Retina (tissue), 1 donor: ENCODE measurements at places on chromosomes 3 and 15.

DNA sequence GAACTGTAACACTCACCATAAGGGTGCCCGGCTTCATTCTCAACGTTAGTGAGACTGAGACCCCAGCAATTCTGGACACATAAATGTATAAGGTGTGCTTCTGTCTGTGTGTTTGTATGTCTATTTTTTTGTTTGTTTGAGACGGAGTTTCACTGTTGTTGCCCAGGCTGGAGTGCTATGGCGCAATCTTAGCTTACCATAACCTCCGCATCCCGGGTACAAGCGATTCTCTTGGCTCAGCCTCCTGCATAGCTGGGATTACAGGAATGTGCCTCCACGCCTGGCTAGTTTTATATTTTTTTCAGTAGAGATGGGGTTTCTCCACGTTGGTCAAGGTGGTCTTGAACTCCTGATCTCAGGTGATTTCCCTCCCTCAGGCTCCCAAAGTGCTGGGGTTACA lies 43.3 kb upstream of the C2CD4B start:
- DNase-seq: no peak

DNA sequence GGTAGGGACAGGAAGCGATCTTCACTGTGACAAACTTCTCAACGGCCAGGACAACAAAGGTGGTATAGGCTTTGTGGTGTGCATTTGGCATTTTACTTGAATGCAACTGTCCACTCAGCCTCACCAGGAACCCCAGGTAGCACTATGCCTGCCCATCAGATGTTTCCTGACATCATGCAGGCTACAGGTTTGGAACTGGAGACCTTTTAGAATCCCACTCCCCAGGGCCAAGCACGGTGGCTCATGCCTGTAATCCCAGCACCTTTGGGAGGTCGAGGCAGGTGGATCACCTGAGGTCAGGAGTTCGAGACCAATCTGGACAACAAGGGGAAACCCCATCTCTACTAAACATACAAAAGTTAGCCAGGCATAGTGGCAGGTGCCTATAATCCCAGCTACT lies 9.6 kb downstream of the STARD5 start:
- no peak for DNase-seq

DNA sequence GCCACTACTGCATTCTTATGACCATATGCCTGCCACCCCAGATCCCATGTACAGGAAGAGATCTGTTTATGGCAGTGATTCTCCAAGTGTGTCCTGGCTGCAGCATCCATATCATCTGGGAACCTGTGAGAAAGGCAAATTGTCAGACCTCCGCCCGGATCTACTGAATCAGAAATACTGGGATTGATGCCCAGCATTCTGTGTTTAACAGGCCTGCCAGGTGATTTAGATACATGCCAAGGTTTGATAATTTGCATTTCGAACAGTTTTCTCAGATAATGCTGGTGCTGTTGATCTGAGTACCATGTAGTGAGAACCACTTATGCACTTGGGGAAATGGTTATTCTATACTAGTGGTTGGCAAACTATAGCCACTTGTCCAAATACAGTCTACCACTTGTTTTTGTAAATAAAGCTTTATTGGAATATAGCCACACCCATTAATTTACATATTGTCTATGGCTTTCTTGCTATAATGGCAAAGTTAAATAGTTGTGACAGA lies 165.4 kb downstream of the SSR3 start:
- DNase-seq: no peak

DNA sequence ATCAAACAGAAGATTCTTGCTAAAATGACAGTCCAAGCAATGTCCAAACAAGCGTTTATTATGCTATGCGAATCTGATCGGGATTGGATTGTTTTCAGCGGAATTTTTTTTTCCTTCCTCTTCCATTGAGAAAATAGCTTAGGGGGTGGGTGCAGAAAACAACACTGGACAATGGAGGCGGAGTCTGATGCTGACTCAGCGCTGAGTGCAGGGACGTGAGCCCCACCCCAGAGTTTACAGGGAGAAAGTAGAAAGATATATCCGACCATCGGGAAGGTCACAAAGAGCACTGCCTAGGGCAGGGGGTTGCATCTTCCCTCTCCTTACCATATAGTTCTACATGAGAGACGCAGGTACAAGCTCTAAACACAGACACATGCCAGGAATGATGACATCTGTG lies 117.0 kb downstream of the FOXP1 start:
- no peak for DNase-seq

GRCh38 chr15:72222393-72222792 lies 8.6 kb downstream of the PKM start:
- DNase-seq: no peak

DNA sequence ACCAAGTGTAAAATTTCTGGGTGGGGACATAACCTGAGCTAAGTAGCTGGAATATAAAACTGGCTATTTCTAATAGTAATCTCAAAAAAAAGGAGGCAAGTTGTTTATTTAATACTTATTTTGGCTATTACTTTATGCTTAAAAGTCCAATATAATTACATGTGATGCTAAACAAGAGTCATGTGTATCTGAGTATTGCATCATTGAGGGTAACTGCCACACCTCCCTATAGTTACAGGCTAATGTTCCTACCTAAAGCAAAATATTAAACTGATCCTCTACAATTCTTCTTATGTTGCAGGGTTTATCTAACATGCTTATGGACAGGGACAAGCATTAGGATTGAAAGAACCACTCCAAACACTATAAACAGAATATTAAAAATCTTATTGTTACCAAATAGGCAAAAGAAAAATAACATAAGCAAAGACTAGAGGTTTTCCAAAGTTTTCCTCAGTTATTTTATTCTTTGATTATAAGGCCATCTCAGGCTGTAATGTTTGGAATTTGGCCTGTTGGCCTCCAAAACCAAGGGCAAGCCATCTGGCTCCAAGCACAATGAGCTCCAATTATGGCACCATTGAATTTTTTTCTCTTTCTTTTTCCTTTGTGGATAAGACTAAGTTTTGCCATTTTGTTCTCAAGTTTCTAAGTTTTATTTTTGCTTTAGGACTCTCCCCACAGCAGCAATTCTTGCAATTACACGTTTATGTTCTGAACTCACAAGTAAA lies 75.8 kb upstream of the ABI3BP start:
- no peak for DNase-seq

DNA sequence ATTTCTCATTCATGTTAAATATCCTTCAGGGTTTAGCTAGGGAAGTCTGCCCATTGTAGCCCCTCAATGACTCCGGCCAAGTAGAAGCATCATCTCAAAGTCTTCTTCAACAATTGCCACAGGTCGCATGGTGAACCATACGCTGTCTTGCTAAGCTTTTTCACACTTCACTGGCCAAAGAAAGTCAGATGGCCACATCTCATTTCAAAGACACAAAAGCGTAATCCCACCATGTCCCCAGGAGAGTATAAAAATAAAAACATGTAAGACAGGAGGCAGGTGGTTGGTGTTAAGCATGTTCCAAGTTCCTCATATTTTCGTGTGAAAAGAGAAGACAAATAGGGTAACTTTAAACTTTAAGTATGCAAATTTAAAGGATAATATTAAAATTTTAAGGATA lies 147.4 kb downstream of the ERC2 start:
- no peak for DNase-seq

GRCh38 chr15:67968564-67968963 lies 85.6 kb upstream of the PIAS1 start:
- DNase-seq: no peak

GRCh38 chr3:189974359-189974758 lies 146.3 kb downstream of the P3H2 start:
- DNase-seq: no peak

DNA sequence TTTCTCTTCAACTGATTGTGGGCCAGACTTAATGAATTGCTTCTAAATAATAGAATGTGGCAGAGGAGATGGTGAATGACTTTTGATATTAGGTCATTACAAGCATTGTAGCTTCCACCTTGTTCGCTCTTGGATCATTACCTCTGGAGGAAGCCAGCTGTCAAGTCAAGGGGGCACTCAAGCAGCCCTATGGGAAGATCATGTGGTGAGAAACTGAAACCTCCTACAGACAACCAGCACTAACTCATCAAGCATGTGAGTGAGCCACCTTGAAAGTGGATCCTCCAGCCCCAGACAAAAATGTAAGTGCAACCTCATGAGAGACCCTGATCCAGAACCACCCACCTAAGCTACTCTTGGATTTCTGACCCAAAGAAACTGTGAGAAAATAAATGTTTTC lies 109.8 kb upstream of the TBC1D5 start:
- DNase-seq: no peak

GRCh38 chr3:140007081-140007480 lies 72.1 kb downstream of the CLSTN2 start:
- no peak for DNase-seq

DNA sequence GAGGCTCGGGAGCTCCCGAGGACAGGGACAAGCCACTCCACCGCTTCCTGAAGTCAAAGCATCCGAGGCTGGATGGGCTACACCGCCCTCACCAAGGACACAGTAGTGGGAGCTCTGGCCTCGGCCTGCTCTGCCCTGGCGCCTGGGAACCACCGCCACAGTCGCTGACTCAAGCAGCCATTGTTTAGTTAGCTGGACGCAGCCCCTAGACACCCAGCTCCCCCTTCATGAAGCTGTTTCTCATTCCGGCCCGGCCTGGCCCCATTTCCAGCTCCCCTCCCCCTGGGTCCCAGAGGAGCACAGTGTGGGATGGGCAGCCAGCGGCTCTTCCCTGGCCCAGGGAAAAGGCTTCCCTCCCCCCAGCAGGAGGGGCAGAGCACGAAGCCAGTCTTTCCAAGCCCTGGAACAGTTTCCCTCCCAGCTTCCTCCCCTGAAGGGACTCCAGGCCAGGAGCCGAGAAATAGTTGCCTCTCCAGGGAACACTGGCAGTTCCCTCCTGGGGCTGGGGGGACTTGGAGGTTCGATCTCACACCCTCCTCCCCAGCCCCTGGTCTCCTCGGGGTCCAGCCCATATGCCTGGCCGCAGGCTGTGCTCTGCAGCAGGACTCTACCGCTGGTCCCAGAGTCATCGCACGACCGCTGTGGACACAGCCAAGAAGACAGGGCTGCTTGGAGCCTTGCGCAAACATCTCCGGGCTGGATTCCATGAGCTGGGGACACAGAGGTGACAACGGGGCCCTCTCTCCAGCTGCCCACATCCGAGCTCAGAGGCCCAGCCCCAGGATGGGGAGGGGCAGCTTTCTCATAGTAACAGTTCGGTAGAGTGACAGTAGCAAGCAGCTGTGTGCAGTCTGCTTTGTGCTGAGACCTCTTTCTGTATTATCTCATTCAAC lies 10.0 kb downstream of the PLXND1 start:
- DNase-seq: peak; percentile 73

DNA sequence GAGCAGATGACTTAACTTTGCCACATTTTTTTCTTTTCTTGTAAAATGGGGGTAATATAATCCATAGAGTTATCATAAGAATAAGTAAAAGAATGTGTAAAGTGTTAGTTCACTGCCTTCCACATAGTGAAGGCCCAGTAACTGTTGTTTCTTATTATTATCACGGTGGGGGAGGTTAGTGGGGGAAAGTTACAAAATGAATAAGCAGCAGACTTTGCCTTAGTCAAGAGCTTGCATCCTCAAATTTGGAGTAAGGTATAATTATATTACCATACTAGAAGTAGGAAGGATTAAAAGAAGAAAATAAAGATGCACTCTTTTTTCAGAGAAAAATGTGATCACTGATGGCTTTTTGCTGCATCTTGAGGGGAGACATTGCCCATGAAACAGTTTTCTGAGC lies 247.6 kb downstream of the PTPRG start:
- DNase-seq: no peak

DNA sequence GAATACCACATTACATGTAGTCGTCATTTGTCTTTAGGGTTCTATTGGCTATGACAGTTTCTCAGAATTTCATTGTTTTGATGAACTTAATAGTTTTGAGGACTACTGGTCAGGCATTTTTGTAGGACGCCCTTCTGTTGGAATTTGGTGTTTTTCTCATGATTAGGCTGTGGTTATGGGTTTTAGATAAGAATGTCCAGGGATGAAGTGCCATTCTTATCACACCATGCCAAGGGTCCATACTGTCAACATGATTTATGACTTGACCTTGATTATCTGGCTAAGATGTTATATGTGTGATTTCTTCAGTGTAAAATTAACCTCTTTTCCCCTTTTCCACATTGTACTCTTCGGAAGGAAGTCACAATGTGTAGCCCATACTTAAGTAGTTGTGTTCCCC lies 135.3 kb downstream of the DIPK2A start:
- no peak for DNase-seq

GRCh38 chr3:64909757-64910467 lies 222.1 kb upstream of the ADAMTS9 start:
- no peak for DNase-seq

- no peak for DNase-seq
Observed at GRCh38 chr3:160103397-160103796, 114.8 kb downstream of the IL12A start.

DNA sequence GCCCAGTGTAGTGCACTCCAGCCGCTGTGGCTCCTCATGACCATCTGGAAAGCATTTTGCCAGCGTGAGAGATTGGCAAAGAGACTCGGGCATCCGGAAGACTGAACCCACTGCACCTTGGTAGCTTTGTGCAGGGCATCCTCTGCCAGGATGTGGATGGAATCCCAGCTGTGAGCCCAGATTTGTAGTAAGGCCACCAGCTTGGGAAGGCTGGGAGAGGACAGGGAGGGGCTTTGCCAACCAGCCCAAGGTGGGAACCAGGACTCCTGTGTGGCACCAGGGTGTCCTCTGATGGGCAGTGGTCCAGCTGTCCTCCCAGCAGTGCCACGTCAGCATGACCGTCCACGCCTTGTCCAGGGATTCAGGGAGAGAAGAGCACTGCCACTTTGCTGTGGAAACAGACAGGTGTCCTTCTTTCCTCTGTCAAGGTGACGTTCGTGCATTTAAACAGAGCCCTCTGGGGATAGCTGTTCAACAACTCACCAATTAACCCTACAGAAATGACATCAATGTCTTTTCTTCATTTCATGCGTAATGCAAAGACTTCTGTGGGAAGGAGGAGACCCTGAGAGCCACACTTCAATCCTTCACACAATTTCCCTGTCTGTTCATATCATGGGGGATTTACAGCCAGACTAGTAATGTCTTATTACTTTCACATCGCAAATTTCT lies 19.1 kb downstream of the KLF15 start:
- DNase-seq: no peak

DNA sequence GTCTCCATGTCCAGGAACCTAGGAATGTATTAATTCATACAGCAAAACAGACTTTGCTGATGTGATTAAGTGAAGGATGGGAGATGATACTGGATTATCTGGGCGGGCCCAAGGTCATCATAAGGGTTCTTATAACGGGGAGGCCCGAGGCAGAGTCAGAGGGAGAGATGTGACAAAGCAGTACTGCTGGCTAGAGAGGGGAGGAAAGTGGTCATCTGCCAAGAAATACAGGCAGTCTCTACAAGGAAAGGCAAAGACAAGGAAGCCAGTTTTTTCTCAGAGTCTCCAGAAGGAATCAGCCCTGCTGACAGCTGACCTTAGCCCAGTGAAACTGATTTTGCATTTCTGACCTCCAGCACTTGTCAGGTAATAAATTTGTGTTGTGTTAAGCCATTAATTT lies 66.2 kb upstream of the CORO2B start:
- DNase-seq: no peak

DNA sequence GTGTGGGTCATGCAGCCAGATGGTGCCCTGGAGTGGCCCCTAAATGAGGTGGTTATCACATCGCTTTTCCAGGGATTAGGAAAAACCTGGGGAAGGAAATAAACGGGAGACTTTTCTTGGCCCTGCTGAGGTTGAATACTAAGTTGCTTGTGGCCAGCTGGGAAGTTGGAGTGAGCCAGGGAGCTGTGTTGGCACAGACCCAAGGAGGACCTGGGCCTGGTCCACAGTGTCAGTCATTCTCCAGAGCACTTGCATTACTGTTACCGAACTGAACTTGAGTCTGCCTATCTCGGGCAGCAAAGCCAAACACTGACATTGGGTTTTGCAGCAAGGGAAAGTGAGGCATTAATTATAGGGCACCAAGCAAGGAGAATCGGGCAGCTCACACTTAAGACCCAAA lies 339.0 kb downstream of the GABRB3 start:
- no peak for DNase-seq
